ENCODE measurements at places on chromosomes 4 and X.

DNA sequence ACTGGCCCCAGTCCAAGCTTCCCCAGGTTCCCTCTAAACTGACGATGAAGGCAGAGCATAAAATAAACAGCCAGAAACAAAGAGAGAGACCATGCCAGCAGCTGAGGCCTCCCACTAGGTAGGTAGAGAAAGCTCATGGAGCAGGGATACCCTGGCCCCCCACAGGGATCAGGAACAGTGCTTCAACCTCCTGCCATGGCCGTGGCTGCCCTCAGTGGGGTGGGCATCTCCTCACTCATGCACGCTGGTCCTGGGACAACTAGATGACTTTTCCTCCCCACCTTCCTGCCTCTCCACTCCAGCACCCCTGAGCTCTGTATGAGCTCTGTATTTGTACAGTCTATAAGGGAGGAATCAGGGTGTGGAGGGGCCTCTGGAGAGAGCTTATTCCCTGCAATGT lies 117.7 kb upstream of the PSAPL1 start:
- DNase-seq = no peak

DNA sequence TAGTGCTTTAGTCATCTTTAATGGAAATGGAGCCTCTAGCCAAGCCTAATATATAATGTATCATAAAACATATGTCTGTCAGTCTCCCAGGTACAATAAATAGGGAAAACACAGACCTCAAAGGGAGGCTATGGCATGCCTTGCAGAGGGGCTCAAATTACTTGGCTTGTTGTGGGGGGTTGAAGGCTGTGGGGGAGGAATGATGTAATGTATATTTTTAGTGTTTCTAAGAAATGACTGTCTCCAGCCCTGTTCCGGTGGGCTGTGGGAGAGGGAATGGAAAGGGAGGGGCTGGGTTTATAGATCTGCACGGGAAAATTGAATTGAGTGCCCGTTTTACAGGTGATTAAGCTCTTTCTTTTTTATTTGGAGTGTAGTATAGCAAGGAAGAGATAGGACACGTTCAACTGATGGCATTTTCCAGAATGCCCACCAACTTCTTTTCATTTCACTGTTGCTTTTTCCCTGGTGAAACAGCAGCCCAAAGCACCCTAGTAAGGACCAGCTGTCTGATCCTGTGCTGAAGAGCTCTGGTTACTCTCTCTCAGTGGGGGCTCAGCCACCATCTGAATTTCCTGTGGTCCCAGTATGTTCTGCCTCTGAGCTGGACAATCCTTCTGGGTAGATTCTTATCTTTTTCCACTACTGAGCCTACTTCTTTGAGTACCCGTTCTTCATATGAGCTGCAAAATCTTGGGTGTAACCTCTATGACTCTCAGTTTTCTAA lies 220.7 kb upstream of the CASK start:
- no peak for DNase-seq

- no peak for DNase-seq
Observed at GRCh38 chr4:149987330-149988086, 90.7 kb upstream of the DCLK2 start.

DNA sequence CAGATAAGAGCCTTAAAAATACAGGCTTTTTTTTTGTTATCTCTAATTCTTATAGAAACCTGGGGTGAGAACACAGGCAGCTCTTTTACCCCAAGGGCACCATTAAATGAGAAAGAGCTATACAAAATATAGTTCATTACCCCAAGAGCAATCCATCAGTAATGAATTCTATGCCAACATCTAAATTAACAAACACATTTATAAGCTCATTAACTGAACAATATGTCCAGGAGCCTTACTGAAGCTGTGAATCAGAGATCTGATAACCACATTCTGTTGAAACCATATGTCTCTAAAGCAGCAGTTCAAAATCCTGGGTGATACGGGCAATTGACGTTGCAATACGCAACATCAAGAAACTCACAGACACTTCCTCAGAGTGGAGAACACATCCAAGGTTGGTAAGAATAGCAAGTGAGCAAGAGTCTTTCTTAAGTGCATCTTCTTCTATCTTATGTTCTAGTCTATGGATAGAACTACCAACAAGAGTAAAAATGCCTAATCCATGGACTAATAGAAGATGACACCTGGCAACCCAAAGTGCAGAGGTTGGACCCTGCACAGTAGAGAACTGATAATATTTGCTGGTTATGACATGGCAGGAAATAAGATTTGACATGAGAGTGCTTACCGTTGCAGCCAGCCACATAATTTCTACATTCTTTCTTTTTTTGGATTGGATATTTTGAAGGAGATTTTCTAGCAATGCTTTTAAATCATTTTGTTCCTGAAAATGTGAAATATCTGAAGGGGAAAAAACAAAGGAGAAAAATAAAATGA lies 449.3 kb downstream of the IL15 start:
- DNase-seq = no peak

DNA sequence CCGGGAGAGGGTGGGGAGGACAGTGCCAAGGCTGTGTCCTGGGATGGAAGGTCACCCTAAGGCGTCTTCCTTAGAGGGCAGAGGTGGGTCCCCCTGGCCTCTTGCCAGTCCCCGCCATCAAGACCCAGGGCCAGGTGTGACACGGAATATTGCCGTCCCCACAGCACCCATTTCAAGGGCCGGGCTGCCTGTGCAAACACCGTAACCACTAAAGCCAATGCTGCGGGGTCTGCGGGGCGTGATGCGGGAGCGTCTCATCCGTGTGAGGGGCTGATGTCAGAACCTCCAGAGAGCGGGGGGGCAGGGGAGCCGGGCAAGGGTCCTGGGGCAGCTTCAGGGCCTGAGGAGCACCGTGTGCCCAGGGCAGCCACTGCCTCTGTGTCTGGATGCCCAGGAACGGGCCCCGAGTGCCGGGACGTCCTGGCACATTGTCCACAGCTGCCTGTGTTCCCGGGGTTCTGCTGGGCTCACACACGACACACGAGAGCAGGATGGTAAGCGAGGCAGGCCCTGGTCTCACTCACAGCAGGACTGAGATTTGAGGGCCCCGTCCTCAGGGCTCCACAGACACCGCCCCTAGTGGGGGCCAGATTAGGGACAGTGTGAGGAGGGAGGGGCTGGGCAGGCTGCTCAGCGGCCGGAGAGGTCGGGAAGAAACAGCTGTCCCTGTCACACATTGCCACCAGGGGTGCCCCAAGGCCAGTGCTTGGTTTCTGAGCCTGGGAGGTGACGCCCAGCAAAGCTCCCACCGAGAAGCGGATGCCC lies 29.2 kb downstream of the NKX1-1 start:
- DNase-seq = no peak

GRCh38 chr4:17763416-17763815 lies 18.0 kb downstream of the FAM184B start:
- no peak for DNase-seq

- DNase-seq = no peak
Observed at GRCh38 chrX:24025741-24026403, 1.1 kb downstream of the KLHL15 start.

GRCh38 chrX:12811658-12812057 lies 20.4 kb downstream of the PRPS2 start:
- DNase-seq = no peak

- no peak for DNase-seq
Observed at GRCh38 chr4:176289561-176289960, 20.5 kb upstream of the ASB5 start.

All from T-helper 9 cell (primary cell).